ENCODE measurements at places on chromosomes 11 and 22. TPM values are rescaled to one million over a fixed set of nuclear protein-coding genes. Genes with fewer than 3 reads are reported as not detected.

The RFPL2 gene
- not detected for total RNA-seq

The CLCF1 gene
- total RNA-seq: 0.56 TPM

The BIRC3 gene
- 76.6 TPM for total RNA-seq

The BDNF gene
- not detected for total RNA-seq

- no peak for DNase-seq
Observed at GRCh38 chr11:7449211-7449840, 36.0 kb upstream of the OLFML1 start.

- DNase-seq: peak; percentile 8
Observed at GRCh38 chr11:47886096-47886495, 37.9 kb upstream of the NUP160 start.

- DNase-seq: no peak
Observed at GRCh38 chr22:46159212-46159611, 8.9 kb downstream of the PPARA start.

- no peak for DNase-seq
Observed at GRCh38 chr11:83691451-83691950, 405.3 kb upstream of the CCDC90B start.

DNA sequence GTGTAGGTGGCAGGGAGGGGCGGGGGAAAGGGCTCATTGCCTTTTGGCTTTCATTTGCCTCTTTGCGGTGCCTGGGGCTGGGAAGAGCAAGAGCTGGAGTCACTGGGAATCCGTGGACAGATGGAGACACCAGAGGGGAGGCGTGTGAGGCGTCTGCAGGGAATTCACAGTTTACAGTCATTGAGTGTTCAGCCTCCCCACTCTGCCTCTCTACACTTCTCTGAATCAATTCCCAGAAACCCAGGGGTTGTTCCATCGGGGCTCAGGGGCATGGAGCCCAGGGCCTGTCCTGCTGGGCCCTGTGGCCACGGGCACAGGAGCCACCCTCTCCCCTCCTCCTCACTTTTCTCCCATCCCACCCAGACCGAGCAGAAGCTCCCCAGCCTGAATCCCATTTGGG lies 160.5 kb upstream of the NAV2 start:
- no peak for DNase-seq

DNA sequence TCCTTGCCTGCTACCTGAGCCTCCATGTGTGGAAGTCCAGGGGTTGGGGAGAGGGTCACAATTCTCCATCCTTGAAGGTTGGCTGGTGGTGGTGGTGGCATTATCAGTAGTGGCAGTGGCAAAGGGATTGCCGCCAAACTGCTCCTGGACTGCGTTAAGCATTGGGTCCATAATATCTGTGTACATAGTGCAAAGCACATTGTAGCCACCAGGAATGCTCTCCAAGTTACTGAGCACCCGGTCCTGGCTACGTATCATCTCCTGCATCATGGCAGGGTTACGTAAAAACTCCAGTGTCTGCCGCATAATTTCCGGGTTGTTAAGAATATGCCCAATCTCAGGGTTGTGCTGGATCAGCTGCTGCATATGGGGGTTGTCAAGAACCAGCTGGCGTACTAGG lies 1.2 kb downstream of the UBQLN3 start:
- no peak for DNase-seq

- DNase-seq: no peak
Observed at GRCh38 chr11:2668876-2669275, 30.9 kb downstream of the KCNQ1OT1 start.

DNA sequence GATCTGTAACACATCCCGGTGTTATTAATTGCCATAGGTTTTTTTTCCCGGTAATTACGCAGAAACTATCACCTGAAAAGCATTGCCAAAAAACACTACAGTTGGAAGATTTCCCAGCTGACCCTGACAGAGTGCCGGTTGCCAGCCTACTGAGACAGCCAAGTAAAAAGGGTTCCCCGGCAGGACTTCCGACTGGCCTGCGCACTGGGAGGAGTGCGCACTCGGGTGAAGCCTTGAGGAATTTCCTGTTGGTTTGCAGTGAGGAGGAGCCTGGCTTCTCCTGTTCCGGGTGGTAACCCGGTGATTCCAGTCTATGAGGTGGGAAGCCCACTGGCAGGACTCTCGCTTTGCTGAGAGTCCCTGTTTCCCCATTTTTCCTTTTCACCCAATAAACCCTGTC lies 52.1 kb downstream of the CNTF start:
- DNase-seq: no peak

DNA sequence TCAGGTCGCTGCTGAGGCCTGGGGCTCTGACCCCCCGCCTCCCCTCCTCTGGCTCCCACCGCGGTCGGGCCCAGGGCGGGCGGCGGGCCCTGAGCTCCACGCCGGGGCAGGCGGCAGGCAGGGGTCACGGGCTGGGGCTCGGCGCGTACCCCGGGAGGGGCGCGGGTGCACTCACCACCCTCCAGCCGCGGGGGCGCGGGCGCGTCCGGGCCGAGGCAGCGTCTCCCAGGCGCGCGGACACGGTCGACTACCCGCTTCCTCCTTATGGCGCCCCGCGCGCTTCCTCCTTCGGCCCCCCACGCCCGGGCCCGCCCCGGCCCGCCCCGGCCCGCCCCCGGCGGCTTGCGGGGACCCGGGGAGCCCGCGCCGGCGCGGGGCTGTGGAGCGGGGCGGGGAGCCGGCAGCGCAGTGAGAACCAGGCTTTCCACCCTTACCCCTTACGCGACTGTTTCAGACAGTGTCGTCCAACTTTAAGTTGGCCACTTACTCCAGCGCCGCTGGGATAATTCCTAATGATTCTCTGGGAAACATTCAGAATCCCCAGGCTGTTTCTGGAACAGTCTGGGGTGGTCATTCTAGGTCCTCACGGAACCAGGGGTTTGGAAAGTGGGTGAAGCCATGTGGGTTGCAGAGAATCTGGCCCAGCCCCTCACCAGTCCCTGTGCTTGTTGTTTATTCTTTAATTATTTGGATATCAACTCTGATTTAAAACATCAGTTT lies at the start of gene BID:
Gene BID, minus strand, starts transcription at position 264 of the 720 bp plus-strand sequence. CDS start 24,353 bp downstream, outside the sequence.
- DNase-seq: peak; percentile 40

GRCh38 chr11:66979336-66979980 lies 4.4 kb downstream of the C11orf86 start:
- no peak for DNase-seq

GRCh38 chr11:7609521-7609920 lies 63.8 kb downstream of the CYB5R2 start:
- DNase-seq: no peak

- DNase-seq: no peak
Observed at GRCh38 chr11:12508151-12508751, 130.9 kb downstream of the PARVA start.

DNA sequence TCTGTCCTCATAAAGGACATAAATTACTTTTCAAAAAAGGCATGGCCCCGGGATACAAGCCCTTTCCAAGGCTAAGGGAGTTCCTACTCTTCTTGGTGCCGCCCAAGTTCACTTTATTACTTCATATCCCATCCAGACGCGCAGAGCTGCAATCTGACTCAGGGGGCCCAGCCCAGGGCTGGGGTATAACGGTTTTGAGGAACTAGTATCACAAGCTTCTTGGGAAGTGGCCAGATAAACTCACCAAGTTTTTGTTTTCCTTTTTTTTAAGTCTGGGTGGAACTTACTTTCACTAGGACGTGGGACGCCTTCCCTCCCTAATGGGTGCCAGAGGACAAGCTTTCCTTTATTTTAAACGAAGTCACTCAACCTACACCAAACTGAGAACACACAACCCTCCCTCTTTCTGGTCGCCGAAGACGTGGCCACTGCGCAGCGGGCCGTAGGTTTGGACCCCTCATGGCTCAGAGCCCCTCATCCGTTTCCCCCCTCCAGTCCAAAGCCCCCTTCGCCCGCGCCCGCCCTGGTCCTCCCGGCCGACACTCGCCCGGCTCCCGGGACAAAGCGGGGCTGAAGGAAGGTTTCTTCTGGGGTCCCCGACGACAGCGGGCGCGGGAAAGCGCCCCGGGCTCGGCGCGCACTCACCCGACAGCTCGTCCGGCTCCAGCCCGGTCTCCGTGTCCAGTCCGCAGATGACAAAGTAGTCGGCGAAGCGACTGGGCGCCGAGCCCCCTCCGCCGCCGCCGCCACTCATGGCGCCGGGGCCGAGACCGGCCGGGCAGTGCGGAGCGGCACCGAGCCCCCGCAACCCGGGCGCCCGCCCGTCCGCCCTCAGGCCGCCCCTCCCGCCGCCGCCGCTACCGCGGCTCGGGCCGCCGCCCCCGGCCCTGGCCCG lies 587 bp downstream of the DENND5A start:
- DNase-seq: peak; percentile 59

DNA sequence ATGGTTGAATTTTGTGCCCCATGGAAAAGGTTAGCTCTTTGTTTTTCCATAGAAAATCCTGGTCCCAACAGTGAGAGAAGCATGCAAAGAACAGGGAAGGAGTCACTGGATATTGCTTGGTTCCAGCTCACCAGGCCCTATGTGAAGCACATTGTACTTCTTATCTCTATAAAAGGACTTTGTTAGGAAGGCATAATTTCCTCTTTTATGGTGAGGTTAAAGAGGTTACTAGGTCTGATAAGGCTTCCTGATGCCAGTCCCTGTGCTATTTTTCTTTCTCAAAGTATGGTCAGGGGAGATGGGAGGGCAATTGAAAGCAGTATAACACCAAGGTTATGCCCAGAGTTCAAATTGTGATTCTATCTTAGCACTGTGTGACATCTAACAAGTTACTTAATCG lies 162.6 kb downstream of the KIF18A start:
- DNase-seq: no peak

- no peak for DNase-seq
Observed at GRCh38 chr11:80899381-80899780, 1458.6 kb upstream of the TENM4 start.

DNA sequence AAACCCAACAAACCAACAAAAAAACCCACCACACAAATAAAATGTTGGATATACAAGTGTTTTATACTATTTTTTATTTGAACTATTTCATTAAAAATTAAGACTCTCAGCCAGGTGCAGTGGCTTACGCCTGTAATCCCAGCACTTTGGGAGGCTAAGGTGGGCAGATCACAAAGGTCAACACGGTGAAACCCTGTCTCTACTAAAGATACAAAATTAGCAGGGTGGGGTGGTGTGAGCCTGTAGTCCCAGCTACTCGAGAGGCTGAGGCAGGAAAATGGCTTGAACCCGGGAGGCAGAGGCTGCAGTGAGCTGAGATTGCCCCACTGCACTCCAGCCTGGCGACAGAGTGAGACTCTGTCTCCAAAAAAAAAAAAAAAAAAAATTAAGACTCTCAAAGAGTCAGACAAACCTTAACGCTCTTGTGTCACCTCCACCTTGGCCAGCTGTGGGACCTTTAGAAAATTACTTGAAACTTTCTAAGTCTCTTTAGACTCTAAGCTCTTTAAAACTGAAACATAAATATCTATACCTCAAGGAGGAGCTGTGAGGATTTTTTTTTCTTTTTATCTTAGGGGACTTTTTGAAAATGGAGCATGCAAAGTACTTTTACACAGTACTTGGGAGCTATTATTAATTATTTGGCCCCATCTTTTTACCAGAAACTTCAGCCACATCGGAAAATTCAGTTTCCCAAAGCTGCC lies 68.4 kb upstream of the CLNS1A start:
- no peak for DNase-seq

DNA sequence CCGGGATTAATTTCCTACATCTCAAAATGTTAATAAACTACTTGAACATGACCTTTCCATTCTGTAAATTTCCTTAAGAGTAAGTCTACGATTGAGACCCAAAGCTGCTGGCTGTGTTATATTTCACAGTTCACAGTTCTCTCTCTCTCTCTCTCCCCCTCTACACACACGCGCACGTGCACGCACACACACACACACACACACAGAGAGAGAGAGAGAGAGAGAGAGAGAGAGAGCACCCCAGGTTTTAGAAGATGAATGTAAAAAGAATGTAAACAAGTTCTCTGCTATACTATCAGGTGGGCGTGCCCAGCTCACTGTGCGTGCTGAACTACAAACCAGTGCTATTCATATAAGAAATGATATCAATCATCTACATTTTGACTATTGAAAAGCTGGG lies 3.3 kb downstream of the BDNF start:
- no peak for DNase-seq

GRCh38 chr11:75311858-75312288 lies 39.6 kb downstream of the ARRB1 start:
- no peak for DNase-seq

- no peak for DNase-seq
Observed at GRCh38 chr11:32118025-32118974, 27.4 kb downstream of the RCN1 start.

Data from activated naive CD8-positive, alpha-beta T cell treated with anti-CD3 and anti-CD28 coated beads for 36 hours (primary cell).